Fibroblast of skin of left quadriceps (primary cell): ENCODE measurements at places on chromosomes 2 and 18.

DNA sequence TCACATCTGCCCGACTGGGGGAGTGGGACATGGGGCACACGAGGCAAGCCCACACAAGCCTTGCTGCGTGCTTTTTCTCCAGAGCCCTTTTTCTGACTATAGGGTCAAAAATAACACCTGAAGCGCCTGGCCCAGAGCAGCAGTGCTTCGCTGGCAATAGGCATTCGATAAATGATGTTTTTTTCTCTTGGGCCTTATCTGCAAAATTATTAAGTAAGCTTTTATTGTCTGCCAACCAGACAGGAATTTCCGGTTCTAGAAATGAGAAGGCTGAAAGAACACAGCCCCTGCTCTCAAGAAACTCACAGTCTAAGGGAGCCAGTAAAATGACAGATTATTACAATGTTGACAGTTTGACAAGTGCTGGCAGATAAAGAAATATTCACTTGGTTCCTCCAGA is 2.7 kb upstream of the TMBIM1 start:
- no peak for DNase-seq

GRCh38 chr2:9585486-9585885 is 29.9 kb upstream of the ADAM17 start:
- no peak for DNase-seq

DNA sequence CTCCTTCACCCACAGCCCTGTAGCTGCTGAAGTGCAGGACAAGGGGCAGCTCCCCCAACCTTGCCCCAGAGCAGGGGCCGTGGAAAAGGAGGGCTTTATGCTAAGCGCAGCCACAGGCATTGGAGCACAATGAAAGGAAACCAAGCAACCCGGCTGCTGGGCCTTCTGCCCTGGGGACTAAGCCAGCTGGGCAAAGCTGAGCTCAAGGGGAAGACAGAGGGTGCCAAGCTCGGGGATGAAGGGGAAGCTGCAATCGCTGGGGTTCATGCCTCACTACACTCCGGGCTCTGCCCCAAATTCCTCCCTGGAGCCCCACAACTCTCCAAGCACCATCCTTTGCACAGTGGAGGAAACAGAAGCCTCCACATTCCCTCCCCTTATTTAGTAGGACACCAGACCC is 12.4 kb downstream of the SFXN5 start:
- DNase-seq, result no peak

- DNase-seq, result no peak
These were observed 50.4 kb downstream of the NCKAP5 start for GRCh38 chr2:133517876-133518275.

- DNase-seq, result no peak
These were observed 21.8 kb upstream of the CTIF start for GRCh38 chr18:48517048-48517447.

DNA sequence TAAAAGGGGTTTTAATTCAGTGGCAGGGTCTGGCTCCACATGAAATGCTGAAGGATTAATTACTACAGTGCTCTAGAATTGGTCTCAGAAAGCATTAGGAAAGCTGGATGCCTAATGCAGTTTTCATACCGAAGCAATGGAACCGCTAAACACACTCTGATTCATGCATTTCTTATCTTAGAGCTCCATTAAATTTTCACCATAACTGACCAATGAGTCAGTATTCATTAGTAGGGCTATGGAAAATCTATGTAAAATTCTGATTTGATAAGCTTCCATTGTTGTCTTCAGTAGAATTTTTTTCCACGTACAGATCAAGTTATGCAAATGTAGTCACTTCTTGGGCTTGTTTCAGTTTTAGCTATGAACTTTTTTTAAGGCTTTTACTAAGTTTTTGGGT is 359.9 kb downstream of the ARHGAP15 start:
- DNase-seq, result peak; percentile 56

GRCh38 chr2:26608557-26608956 is 32.6 kb downstream of the CIB4 start:
- DNase-seq, result no peak

DNA sequence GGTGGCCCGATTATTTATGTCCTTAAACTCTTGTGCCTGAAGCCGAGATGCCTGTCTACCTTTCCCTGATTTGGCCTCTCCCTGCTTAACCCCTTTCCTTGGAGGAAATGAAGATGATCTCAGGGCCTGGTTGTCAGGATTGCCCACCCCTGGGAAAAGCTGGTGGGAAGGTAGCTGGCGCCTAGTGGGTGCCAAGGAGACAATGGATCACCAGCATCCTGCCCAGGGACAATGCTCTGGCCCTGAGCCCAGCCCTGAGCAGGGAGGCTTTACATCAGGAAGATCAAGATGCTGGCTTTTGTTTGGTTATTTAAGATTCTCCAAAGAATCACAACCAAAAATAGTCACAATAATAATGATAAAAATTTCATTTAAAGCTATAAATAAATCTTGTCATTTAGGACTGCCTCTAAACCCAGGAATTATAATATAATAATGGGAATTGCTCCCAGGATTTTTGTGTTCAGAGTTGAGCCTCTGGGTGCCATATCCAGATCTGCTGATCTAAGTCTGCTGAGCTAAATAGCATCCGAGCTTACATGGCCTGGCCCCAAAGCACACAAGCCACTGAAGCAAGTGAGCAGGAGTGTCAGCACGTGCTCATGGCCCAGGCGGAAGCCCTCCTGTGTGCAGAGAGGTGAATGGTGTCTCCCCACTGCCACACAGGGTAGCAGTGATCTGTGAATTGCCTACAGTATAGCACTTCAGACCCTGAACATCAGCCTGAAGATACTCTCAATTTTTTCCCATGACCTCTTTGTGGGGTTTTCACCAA is 57.8 kb upstream of the MAP3K20 start:
- no peak for DNase-seq

- no peak for DNase-seq
These were observed 106.9 kb downstream of the FARSB start for GRCh38 chr2:222548992-222549391.

- DNase-seq, result no peak
These were observed 27.8 kb downstream of the RTP5 start for GRCh38 chr2:241897231-241897916.

GRCh38 chr2:152611458-152612231 is 105.6 kb downstream of the PRPF40A start:
- DNase-seq, result peak; percentile 75

- DNase-seq, result peak; percentile 16
These were observed 188.0 kb downstream of the CDH7 start for GRCh38 chr18:65938592-65939372.

DNA sequence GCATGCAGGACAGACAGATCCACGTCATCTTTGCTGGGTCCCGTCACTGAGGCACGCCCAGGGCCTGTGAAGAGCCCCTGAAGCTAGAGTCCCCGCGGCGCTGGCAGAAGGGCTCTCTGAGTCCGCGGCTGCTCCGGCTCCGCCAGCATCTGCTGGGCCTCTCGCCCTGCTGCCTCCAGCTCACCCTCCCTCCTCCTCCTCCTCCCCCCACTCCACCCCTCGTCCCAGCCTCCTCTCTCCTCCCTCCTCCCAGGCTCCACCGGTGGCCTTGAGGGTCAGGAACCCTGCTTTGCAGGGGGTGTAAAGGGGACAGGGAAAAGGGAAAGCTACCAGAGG is at the start of gene TNS1:
Gene TNS1 (minus strand): TSS at position 151 of the 336 bp plus-strand sequence. CDS start 123 bp downstream, at position 28.
- no peak for DNase-seq

DNA sequence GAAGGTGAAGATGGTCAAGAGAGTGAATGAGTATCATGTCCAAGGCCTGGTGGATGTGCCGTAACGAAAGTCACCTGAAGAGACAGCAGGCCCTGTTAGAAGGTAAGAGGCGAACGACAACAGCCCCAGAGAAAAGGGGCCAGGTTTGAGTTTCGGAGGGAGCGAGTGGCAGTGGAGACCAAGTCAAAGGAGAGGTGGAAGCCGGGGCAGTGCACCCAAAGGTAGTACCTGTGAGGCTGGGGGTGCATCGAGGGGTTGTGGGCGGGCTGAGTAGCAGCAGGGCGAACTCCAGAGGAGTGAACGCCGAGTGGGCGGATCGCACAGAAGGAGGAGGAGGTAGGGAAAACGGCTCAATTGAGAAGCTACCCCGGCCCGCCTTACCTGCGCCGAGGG is 358 bp downstream of the USP37 start:
- no peak for DNase-seq

DNA sequence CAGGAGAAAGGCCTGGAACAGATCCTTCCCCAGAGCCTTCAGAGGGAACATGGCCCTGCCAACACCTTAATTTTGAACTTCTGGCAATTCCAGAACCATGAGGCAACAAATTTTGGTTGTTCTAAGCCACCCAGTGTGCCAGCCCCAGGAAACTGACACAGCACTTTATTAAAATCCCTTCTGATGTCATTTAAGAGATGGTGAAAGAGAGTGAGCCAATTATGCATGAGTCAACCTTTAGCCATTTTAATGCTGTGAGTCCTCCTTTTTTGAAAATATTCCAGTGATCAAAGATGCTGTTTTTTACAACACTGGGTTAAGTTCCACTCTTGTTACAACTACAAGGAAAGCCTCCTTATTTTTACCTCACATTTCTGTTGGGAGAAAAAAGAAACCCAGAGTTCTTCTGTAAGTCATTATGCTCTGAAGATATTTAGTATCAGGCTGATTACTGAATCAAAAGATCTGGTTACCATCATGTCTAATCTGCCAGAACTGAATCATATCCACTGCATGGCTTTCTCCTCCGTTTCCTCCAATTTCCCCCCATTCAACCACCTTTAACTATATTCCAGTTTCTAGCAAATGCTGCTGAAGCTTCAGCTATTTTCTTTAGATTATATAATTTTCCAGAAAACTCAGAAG is 235.4 kb downstream of the TXNL1 start:
- DNase-seq, result peak; percentile 89

- DNase-seq, result no peak
These were observed 414.2 kb upstream of the CHAC2 start for GRCh38 chr2:53353135-53354114.

- DNase-seq, result peak; percentile 41
These were observed 21.7 kb upstream of the UGP2 start for GRCh38 chr2:63819765-63820717.

GRCh38 chr2:156098506-156098905 is 234.0 kb downstream of the NR4A2 start:
- no peak for DNase-seq

DNA sequence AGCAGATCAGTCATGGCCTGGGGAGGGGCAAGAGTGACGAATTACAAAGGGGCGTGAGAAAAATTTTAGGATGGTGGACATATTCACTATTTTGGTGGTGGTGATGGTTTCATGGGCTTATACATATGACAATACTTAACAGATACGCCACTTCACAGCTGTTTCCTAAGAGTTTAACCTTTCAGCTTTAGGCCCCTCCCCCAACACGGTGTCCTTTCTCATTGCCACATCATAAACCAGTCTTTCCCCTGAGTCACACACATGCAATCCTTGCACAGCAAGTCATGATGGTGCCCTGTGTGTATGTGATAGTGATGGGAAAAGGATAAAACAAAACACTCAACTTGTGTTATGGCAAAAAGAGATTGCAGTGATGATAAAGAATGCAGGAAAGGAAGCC is 47.6 kb upstream of the IL1R1 start:
- DNase-seq, result peak; percentile 79

DNA sequence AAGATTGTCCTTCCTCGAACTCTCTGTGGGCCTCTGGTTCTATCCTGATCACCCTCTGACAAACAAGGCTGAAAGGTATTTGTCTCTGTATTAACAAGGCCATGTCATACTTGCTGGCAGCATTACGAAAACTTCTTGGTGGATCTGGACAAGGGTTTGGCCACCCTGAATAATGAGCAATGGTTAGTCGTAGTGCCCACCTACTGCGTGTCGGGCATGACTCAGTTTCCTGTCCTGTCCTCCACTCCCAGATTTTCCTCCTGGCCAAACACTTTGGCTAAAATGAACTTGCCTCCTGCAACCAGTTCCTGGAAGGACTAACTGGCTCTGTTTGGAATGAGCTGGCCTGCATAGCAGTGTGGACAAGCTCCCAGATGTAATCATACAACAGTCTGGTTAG is 198.5 kb upstream of the SMIM21 start:
- no peak for DNase-seq

DNA sequence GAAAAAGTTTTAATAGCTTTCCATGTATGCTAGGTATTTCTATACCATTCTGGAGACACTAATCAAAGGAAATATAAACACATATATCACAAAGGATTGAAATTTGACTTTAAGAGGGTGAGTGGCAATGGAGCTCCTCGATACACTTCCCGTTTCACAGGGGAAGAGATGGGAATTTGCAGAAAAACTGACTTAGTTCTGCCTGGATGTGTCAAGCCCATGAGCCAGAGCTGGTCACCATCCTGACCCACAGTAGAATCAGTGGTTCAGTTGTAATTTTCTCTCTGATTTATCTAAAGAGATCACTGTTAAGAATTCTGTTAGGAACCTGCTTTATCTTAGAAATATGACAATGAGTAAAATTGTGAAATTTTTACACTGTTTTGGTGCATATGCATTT is 34.2 kb downstream of the PLCL1 start:
- DNase-seq, result no peak

DNA sequence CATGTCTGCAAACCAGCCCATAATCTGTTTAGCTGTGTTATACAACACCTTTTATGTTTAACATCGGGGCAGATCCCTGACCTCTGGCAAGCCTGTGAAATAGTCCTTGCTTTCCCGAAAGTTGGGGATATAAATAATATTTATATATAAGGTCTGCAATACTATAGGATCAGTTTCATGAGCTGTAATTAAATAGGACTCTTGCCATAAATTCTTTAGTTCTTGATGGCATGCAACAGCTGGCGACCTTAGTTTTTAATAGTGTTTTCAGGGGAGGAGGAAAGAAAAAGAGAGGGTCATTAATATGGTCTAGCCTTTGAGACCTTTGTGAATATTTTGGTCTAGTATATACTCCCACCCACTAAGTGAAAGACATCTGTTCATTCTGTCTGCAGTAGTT is 166.5 kb downstream of the MTX2 start:
- DNase-seq, result no peak

- DNase-seq, result no peak
These were observed 56.1 kb upstream of the TANK start for GRCh38 chr2:161104054-161104553.

GRCh38 chr2:174062934-174063333 is 97.8 kb upstream of the SP3 start:
- no peak for DNase-seq

GRCh38 chr2:236549165-236549564 is 20.5 kb upstream of the ACKR3 start:
- no peak for DNase-seq

DNA sequence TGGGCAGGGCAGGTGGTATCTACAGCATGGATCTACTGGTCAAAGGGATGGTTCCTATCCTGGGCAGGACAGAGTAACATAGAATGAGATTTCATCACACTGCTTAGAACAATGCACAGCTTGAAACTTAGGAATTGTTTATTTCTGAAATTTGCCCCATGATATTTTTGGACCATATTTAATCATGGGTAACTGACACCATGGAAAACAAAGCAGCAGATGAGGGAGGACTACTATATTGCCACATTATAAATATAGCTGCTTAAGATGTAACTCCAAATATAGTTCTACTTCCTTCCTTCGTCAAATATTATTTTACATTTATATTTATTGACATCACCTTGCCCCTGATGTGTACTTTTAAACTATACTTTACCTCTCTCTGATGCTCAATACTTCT is 254.7 kb downstream of the PTPRM start:
- no peak for DNase-seq

GRCh38 chr2:188975497-188976102 is 1.4 kb downstream of the COL3A1 start:
- DNase-seq, result peak; percentile 94
